ENCODE measurements at places on chromosomes 11 and 22. TPM values are rescaled to one million over a fixed set of nuclear protein-coding genes. Genes with fewer than 3 reads are reported as not detected.

GRCh38 chr11:31059529-31059928 is 310.0 kb downstream of the DCDC1 start:
- no peaks in the 10 kb centered on the region for H3K4me1 ChIP-seq
- H3K27me3 ChIP-seq = peaks cover 2% of the 10 kb centered on the region
- no peak for DNase-seq
- no peaks in the 10 kb centered on the region for H3K36me3 ChIP-seq
- no peak overlapping the region for H3K27ac ChIP-seq

BDNF gene
- 0.10 TPM for total RNA-seq

DNA sequence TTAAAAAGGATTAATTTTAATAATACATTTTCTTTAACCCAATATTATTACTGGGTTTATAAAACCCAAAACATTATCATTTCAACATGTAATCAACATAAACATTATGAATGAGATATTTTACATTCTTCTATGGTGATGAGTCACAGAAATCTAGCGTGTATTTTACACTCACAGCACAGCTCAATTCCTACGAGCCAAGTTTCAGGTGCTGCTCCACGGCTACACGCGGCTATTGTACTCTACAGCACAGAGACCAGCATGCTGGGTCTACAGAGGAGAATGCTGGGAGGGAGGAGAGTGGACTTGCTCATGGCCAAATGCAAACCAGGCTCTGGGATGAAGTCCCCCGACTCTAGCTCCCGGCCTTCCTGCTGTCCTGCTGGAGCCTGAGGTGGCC is 72.0 kb upstream of the LMO1 start:
- peaks cover 4% of the 10 kb centered on the region for H3K4me1 ChIP-seq
- DNase-seq = no peak
- no peaks in the 10 kb centered on the region for H3K36me3 ChIP-seq
- peaks cover 7% of the 10 kb centered on the region for H3K27me3 ChIP-seq
- H3K4me3 ChIP-seq = no peak overlapping the region
- no peak overlapping the region for H3K27ac ChIP-seq

CECR2 gene
- total RNA-seq = 65.3 TPM

DNA sequence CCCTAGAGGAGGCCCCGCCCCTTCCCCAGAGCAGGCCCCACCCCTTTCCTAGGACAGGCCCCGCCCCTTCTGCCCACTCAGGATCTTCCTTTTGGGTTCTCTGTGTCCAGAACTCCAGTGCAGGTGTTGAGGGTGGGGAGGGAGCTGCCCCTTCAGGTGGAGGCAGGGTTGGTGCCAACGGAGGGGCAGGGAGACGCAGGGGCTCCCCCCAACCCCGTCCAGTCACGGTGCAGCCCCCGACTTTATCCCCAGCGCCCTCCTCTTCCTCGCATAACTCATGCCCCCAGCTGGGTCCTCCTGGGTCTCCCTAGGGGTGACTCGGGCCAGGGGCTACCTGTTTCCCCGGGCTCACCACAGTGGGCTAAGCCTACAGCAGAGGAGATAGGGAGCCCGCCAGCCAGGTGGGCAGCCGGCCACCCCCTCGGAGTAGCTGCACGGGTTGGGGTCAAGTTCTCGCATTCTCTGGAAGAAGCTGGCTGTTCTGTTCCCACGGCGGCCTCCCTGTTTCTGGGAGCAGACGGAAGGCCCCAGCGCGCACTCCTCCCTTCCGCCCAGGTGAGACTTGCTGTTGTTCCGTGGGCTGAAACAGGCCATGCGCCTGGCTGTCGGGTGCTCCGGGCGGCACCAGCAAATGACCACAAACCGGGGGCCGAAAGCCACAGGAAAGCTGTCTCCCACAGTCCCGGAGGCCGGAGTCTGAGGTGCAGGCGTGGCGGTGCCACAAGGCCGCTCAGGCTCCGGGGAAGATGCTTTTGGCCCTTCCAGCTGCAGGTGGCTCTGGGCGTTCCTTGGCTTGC is 38.9 kb downstream of the MUC2 start:
- no peak overlapping the region for H3K4me3 ChIP-seq
- peaks cover 5% of the 10 kb centered on the region for H3K27me3 ChIP-seq
- no peak overlapping the region for H3K27ac ChIP-seq

GRCh38 chr22:30968015-30968923 is at the start of gene MORC2:
TSS of gene MORC2 (minus strand) at chr22:30968774. CDS start at chr22:30967889, 885 bp downstream.
- peaks cover 12% of the 10 kb centered on the region for H3K27me3 ChIP-seq
- DNase-seq = peak; percentile 65
- peak within 1 kb of the TSS; percentile 96 for H3K4me3 ChIP-seq
- peak within 1 kb of the TSS; percentile 95 for H3K27ac ChIP-seq
- H3K36me3 ChIP-seq = peaks cover 32% of the 10 kb centered on the region

- no peak overlapping the region for H3K27ac ChIP-seq
- H3K36me3 ChIP-seq = no peaks in the 10 kb centered on the region
- H3K4me3 ChIP-seq = no peak overlapping the region
- peaks cover 5% of the 10 kb centered on the region for H3K4me1 ChIP-seq
Observed at GRCh38 chr11:9905960-9906791, 242.3 kb downstream of the SWAP70 start.

- H3K4me3 ChIP-seq = no peak overlapping the region
- H3K27me3 ChIP-seq = peaks cover 4% of the 10 kb centered on the region
- no peak overlapping the region for H3K27ac ChIP-seq
- DNase-seq = no peak
- no peaks in the 10 kb centered on the region for H3K36me3 ChIP-seq
- no peaks in the 10 kb centered on the region for H3K4me1 ChIP-seq
Observed at GRCh38 chr11:67076202-67076601, 19.6 kb downstream of the RHOD start.

CELSR1 gene
- 7.7 TPM for total RNA-seq

TRIM49C gene
- total RNA-seq = not detected

DNA sequence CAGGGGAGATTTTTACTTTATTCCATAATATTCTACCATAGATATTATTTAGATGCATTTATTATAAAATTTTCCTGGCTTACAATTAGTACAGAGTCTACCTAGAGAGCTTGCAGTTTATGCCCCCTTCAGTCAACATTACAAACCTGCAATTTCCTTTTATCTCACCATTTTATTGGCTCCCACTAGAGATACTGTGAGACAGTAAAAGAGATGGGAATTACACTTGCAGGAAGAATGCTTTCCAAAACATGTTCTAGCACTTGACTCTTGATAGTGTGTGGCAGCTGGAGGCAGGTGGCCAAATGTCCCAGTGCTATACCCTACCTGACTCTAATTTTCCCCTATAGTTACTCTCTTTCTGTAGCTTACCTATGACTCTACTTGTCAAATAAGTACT is 863.2 kb downstream of the DLG2 start:
- no peaks in the 10 kb centered on the region for H3K36me3 ChIP-seq
- no peaks in the 10 kb centered on the region for H3K4me1 ChIP-seq
- no peak for DNase-seq
- H3K27me3 ChIP-seq = peaks cover 1% of the 10 kb centered on the region
- H3K4me3 ChIP-seq = no peak overlapping the region

FBXO3 gene
- 22.6 TPM for total RNA-seq

- H3K4me3 ChIP-seq = peak overlapping the region; percentile 64
- no peaks in the 10 kb centered on the region for H3K27me3 ChIP-seq
- no peaks in the 10 kb centered on the region for H3K4me1 ChIP-seq
- H3K27ac ChIP-seq = no peak overlapping the region
- H3K36me3 ChIP-seq = no peaks in the 10 kb centered on the region
Observed at GRCh38 chr11:26994631-26995095, 751 bp downstream of the FIBIN start.

UPB1 gene
- 0.13 TPM for total RNA-seq

DNA sequence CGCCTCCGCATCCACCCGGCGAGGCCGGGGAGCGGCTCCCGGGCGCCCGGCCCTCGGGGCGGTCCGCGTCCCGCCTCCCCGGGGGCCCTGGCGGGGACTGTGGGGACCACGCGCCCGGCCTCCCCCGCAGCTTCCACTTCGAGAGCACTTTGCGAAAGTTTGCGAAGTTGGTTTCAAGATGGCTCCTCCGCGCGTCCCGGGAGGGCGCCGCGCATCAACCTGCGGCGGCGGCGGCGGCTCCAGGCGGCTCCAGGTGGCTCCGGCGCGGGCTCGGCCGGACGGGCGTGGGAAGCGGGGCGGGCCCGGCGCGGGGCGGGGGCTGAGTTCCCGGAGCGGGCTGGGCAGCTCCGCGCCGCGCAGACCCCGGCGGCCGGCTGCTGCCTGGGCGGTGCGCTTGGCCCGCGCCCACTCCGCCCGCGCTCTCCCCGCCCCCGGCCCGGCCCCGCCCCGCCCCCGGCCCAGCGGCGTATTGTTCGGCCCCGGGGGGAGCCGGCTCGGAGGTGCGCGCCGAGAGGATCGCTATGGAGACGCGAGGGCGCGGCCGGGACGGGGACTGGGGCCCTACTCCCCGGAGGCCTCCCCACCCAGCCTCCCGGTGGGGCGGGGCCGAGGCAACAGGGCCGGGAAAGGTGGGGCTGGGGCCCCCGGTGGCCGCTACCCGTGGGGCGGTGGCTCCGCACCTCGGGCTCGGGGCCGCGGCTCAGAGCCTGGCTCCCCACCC is at the start of gene CELSR1:
CELSR1 (minus strand) TSS at position 396 of the 721 bp plus-strand sequence. CDS start 450 bp downstream, outside the sequence.
- DNase-seq = peak; percentile 45
- no peak within 1 kb of the TSS for H3K4me3 ChIP-seq
- H3K27ac ChIP-seq = no peak within 1 kb of the TSS
- H3K36me3 ChIP-seq = no peaks in the 10 kb centered on the region
- H3K27me3 ChIP-seq = peaks cover 14% of the 10 kb centered on the region
- no peaks in the 10 kb centered on the region for H3K4me1 ChIP-seq

L3MBTL2 gene
- total RNA-seq = 20.1 TPM

HBB gene
- not detected for total RNA-seq

GRCh38 chr22:39128508-39128907 is 24.0 kb downstream of the CBX7 start:
- H3K27ac ChIP-seq = no peak overlapping the region
- no peak for DNase-seq
- peaks cover 4% of the 10 kb centered on the region for H3K27me3 ChIP-seq
- H3K4me3 ChIP-seq = no peak overlapping the region
- no peaks in the 10 kb centered on the region for H3K36me3 ChIP-seq
- H3K4me1 ChIP-seq = peaks cover 20% of the 10 kb centered on the region

DNA sequence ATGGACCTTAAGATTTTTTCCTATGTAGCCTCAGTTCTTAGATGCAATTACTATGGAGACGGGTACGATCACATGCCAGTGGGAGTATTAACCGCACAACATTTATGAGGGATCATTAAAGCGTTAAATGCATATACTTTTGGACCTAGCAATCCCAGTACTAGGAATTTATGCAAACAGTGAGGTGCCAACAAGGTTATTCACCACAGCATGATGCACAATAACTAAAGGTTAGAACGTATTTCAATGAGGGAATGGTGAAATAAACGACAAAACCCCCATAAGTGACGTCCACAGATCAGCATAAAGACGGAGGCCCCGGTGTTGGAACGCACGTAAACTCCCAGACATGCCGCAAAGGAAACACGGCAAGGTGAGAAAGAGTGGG is 539 bp downstream of the SIRT3 start:
- H3K36me3 ChIP-seq = peaks cover 9% of the 10 kb centered on the region
- H3K27ac ChIP-seq = peak overlapping the region; percentile 87

DNA sequence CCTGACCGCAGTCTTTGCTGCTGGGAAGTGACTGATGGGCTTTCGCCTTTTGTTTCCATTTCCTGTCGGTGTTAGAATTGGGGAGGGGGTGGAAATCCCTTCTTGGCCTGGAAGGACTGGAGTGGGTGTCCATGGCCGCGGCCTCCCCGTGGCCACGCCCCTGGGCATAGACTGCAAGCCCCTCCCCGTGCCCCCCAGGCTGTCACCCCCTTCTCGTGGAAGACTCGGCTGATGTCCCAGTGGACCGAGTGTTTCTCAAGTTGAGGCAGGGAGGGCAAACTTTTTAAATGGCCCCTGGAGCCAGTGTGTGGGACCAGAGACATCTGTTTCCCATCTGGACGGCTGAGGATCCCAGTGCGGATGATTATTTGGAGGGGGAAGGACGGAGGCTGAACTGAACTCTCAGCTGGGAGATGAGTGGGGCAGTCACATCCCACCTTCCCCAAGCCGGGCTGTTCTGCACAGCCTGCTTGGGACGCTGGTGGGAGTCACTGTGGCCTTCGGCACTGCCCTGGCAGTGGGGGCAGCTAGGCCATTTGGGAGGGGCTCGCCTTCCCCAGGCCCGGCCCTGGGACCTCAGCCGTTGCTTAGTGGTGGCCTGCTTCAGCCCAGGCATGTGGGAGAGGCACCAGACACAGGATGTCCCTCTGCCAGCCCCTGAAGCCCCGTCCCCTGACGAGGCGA is 1.6 kb downstream of the CD81 start:
- H3K4me3 ChIP-seq = peak overlapping the region; percentile 91
- H3K4me1 ChIP-seq = peaks cover 31% of the 10 kb centered on the region

DNA sequence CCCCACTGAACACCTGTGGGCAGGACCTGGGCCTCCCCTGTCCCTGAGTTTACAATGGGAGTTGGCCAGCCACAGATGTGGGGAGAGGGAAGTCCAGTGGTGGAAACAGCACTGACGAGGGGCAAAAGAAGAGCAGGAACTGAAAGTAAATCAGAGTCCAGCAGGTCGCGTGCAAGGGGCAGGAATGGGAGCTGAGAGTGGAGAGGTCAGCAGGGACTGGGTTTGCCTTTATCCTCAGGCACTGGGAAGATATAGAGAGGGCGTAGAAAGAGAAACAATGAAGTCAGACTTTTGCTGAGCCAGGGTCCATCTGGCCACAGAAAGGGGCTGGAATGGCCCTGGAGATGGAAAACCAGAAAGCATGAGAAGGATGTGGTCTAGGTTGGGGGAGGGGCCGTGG is 8.5 kb downstream of the P2RY6 start:
- no peak for DNase-seq
- H3K27me3 ChIP-seq = peaks cover 18% of the 10 kb centered on the region
- no peaks in the 10 kb centered on the region for H3K4me1 ChIP-seq
- H3K27ac ChIP-seq = no peak overlapping the region
- H3K4me3 ChIP-seq = no peak overlapping the region

DNA sequence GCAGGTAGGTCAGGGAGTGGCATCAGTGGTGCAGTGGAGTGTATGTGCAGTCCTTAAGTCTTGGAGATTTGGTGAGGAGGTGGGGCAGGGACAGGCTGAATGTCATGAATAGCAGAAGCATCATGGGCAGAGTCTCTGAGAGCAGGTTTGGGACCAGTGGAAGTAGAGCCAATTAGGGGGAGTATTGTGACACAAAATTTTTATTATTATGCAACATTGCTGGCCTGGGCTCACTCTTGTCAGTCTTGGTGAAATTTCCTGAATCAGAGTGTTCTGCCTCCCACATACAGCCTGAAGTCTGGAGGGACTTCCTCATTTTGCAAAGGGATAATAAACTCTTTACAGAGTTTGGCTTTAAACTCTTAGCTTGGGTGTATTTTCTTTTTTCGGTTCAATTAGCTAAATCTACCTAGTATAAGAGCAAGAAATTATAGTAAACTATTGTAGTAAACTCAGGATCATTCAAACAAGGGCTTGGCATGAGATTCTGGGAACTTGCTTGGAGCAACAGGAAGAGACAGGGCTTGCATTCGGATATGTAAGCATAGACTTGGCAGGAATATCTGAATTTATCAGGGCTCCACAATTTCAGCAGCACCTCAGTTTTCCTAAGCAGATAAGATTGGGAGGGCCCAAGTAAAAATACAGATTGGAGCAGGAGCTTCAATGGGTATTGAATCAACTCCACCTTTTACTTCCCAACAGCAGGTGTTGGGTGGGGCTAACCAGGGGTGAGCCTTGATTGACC is 67.7 kb downstream of the FDX1 start:
- H3K27me3 ChIP-seq = peaks cover 4% of the 10 kb centered on the region
- DNase-seq = no peak
- H3K36me3 ChIP-seq = peaks cover 3% of the 10 kb centered on the region
- no peaks in the 10 kb centered on the region for H3K4me1 ChIP-seq
- no peak overlapping the region for H3K27ac ChIP-seq

RAC2 gene
- 16.6 TPM for total RNA-seq

Data from endothelial cell (in vitro differentiated cells).